ENCODE measurements at places on chromosomes 5 and 9.

- no peak for DNase-seq
These were observed 52.9 kb downstream of the ZDHHC21 start for GRCh38 chr9:14640294-14640693.

DNA sequence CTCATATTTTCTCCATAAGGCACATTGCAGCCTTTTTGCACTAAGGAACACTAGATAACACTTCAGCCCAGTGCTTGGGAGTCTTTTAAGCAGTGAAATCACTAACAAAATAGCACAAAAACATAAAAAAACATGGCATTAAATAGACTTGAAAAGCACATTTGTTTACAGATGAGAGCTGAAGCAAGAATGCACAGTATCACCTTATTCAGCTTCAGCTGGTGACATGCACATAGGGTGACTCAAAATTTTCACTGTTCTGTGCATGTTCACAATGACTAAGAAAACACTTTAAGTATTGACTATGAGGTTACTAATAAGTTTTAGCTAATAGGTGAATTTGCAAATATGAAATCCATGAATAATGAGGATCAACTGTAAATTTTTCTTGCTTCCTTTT is 293.9 kb upstream of the TARS1 start:
- DNase-seq, result no peak

DNA sequence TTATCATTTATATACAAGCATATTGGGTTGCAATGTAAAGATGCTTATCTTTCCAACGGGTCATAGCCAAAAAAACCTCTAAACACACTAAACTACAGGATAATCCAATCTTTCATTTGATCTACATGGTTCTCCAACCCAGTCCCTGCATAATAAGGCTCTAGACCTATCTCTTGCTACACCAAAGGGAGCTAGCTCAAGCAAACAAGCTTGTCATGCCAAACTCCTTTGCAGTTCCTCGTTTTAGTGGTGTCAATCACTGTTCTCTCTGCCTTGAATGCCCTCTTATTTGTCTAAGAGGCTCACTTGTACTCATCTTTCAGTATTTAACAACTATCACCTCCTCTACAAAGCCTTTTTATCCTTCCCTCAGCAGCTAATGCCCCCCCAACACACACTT is 5.6 kb downstream of the HOMER1 start:
- no peak for DNase-seq

DNA sequence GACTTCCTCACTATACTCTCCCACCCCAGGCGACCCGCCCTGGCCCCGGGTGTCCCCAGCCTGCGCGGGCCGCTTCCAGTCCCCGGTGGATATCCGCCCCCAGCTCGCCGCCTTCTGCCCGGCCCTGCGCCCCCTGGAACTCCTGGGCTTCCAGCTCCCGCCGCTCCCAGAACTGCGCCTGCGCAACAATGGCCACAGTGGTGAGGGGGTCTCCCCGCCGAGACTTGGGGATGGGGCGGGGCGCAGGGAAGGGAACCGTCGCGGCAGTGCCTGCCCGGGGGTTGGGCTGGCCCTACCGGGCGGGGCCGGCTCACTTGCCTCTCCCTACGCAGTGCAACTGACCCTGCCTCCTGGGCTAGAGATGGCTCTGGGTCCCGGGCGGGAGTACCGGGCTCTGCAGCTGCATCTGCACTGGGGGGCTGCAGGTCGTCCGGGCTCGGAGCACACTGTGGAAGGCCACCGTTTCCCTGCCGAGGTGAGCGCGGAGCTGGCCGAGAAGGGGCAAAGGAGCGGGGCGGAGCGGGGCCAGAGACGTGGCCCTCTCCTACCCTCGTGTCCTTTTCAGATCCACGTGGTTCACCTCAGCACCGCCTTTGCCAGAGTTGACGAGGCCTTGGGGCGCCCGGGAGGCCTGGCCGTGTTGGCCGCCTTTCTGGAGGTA is 2.1 kb downstream of the CA9 start:
- DNase-seq, result no peak

GRCh38 chr5:61598126-61598525 is 266.1 kb downstream of the ZSWIM6 start:
- no peak for DNase-seq

DNA sequence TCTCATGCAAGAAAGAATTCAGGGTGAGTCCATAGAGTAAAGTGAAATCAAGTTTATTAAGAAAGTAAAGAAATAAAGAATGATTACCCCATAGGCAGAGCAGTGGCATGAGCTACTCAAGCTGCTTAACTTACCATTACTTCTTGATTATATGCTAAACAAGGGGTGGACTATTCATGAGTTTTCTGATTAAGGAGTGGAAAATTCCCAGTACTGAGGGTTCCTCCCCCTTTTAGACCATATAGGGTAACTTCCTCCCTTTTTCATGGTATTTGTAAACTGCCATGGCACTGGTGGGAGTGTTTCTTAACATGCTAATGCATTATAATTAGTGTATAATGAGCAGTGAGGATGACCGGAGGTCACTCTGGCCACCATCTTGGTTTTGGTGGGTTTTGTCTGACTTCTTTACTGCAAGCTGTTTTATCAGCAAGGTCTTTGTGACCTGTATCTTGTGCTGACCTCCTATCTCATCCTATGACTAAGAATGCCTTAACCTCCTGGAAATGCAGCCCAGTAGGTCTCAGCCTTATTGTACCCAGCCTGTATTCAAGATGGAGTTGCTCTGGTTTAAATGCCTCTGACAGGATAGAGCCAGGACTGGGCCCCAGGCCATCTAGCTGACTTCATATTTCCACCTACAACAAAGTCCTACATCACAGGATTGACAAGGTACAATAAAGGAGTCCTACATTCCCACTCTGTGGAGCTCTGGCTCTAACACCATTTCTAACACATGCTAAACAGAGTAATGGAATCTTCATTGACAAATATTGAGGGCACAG is 186.7 kb downstream of the NXNL2 start:
- no peak for DNase-seq

DNA sequence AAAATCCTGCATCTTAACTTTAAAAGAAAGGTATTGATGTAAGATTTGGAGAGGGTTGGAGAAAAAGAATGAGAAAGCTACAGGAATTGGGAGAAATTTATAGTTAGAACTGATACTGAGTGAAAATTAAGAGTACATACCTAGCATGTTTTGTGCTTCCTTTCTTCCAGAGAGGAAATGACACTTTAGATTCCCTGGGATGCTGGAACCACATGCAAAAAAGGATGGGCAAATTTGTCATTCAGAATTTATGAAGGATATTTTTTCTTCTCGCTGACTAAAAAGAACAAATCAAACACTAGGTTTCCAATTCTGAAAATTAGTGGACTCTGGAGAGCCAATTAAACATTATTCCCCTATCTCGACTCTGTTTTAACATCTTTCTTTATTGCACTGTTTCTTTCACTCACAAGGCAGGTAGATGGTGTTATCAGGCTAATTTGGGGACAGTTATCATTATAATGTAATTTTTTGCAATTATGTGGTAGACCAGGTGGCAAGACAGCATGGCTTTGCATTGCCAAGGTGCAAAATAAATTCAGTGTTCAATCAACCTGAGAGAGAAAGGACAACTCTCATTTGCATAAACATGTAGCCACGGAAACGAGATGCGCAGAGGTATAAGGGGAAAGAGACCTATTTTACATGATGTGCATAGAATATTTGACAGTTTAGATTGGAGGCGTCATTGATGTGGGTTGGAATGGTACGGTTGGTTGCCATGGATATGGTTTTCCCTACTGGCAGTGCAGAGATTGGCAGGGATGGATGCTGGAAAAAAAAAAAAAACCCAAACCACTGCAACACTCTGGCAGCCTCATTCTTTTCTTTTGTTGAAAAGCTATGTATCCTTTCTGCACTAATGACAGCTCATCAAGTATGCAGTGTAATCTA is 320.4 kb upstream of the CCNH start:
- DNase-seq, result no peak

DNA sequence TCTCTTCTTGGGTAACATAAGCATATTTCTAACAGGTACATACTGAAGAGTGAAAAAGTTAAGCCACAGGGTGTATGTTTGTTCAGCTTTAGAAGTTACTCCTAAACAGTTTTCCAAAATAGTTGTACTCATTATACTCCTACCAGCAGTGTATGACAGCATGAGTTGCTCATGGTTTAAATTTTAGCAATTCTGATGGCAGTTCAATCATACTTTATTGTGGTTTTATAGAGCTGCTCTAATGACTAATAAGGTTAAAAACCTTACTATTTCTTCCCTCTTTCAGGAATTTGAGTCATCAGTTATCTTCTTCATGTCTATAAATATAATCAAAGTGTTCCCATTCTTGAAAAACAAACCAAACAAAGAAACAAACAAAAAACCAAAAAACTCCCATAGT is 81.5 kb downstream of the CAAP1 start:
- no peak for DNase-seq

DNA sequence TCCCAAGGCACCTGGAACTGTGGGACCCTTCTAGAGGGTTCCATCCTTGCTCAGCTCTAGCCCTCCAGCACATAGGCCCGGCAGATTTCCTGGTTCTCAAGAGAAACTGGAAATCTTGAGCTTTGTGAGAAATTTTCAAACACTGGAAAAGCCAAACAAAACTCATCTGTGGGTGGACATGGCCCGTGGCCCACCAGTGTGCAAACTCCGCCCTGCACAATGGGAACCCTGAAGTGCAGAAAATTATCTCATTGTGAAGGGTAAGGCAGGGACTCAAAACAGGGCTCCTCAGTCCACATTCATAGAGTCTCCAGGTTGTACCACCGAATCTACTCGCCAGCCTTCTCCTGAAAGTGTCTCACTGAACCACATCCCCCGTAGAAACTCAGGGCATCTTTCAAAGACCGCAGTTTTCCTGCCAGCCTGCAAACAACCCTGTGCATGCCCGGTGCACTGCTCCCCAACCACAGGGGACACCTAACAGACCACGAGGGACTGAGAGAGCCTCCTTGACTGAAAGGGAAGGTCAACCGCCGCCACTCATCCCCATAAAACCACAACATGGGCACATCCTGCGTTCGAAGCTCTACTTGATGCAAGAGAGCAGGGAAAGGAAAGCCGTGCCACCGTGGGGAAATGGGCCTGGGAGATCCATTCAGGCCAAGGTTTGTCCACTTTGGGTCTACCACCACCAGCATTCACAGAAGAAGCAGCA is 18.1 kb downstream of the ADAMTS2 start:
- DNase-seq, result no peak

DNA sequence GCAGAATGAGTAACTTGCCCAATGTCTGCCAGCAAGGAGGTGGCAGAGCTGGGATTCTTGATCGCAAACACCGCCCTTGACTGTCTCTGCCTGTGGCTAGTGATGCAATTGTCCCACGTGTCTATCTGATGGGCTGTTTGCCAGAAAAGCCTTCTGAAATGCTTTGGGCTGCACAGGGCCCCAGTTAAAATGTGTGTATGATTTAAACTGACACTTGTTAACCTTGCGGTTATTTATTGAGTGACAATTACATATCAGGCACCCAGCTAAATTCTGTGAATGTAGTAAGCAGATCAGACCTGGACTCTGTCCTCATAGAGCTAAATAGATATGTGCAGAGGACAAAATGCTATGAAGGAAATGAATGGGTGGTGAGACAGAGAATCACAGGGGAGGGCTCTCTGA is 11.6 kb upstream of the IL12B start:
- DNase-seq, result peak; percentile 78

DNA sequence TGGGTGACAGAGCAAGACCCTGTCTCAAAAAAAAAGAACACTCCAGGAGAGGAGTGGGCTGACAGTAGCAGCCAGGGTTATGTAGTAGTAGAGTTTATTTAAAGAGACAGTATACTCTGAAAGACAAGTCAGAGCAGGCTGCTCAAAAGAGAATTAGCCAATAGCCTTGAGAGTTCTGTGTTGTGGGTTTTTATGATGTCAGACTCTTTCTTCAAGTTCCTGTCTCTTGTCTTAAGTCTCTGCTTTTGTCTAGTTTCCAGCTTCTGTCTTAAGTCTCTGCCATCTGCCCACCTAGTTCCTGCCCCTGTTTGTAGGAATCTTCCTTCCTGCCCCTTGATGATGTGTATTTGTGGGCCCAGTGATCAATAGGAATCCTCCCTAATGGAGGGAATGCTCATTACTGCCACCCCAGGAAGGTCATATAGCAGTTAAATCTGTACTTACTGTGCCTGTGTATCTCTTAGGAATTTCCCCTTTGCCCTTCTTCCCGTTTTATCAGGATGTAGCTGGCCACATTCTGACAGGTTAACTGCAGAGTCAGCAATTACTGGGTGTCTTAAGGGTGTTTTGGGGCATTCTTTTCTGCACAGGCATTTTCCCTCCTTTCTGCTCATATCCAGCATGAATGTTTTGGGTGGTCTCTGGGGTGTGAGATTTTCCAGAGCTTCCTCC is 580.5 kb upstream of the SGCD start:
- DNase-seq, result no peak

DNA sequence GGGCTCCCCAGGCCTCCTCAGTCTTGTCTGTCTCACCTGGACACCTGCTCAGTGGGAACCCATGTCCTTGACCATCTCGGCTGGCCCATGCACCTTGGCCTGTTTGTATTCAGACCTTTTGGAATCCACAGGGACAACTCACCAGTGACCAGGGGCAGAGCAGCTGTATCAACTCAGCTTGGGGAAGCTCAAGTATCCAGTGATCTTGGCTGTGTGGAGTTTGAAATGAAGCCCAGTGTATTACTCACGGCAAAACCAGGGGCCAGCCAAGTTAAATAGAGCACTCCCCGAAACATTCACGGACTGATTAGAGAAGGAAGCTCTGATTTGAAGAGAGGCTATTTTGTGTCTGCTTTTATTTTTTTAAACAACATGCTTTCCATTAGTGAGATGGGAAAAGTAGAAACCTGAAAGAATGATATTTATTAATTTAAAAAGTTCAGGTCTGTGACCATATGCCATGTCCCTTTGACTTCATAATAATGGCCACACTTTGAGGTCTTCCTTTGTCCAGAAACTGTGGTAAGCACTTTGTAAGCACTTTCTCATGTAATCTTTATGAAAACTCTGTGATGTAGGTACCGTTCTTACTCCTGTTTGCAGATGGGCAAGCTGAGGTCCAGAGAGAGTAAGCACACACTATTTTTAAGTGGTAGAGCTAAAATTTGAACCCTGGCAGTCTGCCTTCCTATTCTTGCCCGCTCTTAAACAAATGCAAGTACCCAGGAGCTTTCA is 656.5 kb downstream of the BNC2 start:
- DNase-seq, result peak; percentile 89

- no peak for DNase-seq
These were observed 321.6 kb upstream of the CD180 start for GRCh38 chr5:67518227-67518626.
